ENCODE measurements at places on chromosomes 12 and 14.

DNA sequence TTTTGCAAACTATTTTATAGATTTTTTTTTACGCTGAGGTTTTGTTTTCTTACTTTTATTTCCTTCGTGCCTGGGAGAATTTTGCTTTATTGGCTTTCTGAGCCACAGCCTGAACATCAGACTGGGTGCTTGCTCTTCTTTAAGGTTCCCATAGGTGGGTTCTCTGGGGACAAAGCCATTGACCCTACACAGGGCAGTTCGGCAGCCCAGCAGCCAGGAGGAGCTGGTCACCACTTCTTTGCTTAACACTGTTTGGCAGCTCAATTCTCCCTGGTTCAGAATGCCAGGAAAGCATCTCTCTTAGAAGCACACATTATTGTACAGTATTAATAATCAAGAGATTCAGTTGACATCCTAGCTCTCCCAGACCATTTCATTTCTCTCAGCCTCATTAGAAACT lies 140.8 kb upstream of the NEDD1 start:
- DNase-seq = no peak

- no peak for DNase-seq
Measured at GRCh38 chr14:86423214-86423613, 893.3 kb downstream of the FLRT2 start.

- DNase-seq = no peak
Measured at GRCh38 chr12:34294137-34294536, 271.8 kb downstream of the ALG10 start.

DNA sequence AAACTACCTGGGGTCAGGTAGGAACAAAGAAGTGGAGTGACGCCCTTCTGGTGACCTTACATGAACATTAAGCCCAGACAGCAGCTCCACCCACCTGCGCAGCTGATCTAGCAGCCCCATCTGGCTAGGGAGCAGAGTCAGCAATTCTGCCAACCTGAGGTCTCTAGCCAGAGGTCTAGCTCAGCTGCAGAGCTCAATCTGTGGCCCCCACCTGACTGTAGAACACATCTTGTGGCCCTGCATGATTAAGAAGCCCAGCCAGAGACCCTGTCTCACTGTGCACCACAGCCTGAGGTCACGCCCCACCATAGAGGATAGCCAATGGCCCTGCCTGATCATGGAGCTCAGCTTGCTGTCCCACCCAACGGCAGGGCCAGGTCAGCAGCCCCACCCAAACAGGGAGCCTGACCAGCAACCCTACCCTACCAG lies 50.6 kb upstream of the HIGD1C start:
- no peak for DNase-seq

DNA sequence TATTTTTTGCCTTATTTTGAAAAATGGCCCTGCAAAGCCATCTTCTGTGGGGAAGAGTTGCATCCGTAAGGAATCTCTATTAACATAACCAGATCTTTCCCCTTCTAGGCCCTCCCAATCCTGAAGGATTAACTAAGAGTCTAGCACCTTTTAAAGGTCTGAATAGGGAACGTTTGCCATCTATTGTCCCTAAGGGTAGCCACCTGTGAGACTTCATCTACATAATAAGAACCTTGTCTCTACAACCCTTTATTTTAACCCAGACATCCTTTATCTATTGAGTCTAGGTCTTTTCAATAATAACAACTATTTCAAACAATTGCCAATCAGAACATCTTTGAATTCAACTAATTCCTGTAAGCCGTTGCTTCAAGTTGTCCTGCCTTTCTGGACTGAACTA lies 4.4 kb downstream of the EDDM3B start:
- DNase-seq = no peak

- DNase-seq = no peak
Measured at GRCh38 chr12:132520421-132521199, 30.7 kb downstream of the FBRSL1 start.

- DNase-seq = no peak
Measured at GRCh38 chr14:76541594-76542219, 165.8 kb downstream of the ESRRB start.

- no peak for DNase-seq
Measured at GRCh38 chr12:16472631-16473030, 125.2 kb downstream of the MGST1 start.

- no peak for DNase-seq
Measured at GRCh38 chr12:57619434-57620244, 8.4 kb downstream of the ARHGEF25 start.

GRCh38 chr12:966724-967123 lies 17.2 kb upstream of the RAD52 start:
- DNase-seq = no peak
